ENCODE measurements at places on chromosomes 3 and 15.

- DNase-seq: no peak
These were observed 68.4 kb upstream of the LARS2 start for GRCh38 chr3:45319996-45320305.

- no peak for DNase-seq
These were observed 10.1 kb upstream of the SETD5 start for GRCh38 chr3:9387322-9387655.

DNA sequence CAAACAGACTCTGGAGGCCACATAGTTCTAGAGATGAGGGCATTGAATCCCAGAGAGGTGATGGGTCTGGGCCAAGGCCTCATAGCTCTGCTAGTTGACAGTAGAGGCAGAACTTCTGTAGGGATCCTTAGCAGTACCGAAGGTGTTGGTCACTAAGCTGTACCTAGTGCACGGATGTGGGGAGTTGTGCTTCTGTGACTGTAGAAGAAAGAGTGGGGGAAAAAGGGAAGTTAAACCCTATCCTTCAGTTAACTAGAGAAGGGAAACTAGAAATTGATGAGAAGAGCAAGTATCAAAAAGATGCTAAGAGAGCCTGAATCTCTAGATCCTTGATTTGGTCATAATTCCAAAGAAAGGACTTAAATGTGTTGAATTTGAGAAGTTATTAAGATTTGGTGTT lies 186.7 kb downstream of the NFKBIZ start:
- no peak for DNase-seq

- DNase-seq: peak; percentile 25
These were observed 561 bp downstream of the SIDT1 start for GRCh38 chr3:113532698-113533533.

DNA sequence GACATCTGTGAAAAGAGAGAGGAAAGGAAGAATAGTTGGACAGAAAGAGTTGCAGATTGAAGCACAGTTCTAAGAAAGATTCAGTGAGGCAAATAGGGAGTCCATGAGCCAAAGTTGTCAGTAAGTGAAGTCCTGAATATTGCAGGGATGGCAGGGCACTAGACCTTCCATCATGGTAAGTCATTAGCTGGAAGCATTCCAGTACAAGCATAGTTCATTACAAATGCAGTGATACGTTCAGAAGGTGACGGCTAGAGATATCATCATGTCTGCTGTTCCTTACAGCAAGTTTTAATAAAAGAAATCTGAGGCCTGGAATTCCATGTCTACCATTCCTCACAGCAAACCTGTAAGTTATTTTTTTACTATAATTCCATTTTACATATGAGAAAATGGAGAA lies 720.1 kb downstream of the GBE1 start:
- no peak for DNase-seq

- no peak for DNase-seq
These were observed 17.9 kb downstream of the SLC35A5 start for GRCh38 chr3:112579697-112580096.

GRCh38 chr15:77909182-77909940 lies 168.2 kb downstream of the TBC1D2B start:
- no peak for DNase-seq

Data from occipital lobe (tissue), 3 donors.